ENCODE measurements at places on chromosomes 2 and 18.

GRCh38 chr2:47208852-47209606 is 53.9 kb upstream of the STPG4 start:
- no peak for DNase-seq

DNA sequence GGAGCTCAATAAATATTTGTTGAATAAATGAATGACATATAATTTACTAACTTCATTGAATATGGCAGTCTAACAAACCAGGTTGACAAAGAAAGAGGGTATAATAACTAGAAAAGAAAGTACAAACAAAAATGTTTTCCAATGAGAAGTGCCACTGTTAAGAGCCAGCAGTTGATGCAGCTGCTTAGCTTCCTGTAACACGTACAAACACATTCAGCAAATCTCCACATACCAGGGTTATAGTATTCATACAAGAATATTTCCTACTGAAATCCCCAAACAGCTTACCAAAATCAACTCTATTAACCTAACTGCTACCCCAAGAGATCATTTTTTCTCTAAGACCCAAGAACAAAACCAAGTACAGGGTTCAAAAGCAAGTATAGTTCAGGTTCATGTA is 77.7 kb downstream of the THADA start:
- DNase-seq, result no peak

DNA sequence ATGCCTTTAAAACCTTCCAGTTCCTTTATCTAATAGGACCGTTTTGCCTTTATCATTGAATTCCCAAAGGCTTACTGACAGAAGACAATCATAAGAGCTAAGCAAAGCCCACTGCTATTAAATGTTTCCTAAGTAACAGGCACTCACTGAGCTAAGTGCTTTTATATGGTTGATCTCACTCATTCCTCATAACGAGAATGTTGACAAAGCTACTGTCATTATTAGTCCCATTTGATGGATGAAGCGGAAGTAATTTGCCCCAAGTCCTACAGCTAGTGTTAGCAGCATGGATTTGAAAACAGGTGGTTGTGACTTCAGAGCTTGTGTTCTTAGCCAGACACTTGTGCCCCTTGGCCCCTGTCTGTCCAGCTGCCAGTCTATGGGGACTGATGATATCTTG is 134.8 kb upstream of the SERPINE2 start:
- no peak for DNase-seq

DNA sequence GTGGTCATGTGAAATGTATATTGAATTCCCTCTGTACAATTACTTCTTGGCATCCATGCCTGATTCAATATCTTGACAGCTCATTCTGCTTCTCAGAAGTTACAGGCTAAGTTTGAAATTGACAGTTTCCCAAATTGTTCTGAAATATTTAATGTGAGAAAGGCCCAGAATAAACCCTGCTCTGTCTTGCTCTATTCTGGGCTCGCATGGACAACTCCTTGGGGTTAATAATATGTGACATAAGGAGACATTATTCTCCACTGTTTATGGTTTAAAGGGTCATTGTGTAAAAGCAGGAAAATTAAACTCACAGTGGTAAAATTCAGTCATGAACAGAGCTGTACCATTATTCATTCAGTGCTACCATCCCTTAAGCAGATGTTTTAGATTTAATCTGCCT is 160.7 kb upstream of the CNTNAP5 start:
- DNase-seq, result no peak

DNA sequence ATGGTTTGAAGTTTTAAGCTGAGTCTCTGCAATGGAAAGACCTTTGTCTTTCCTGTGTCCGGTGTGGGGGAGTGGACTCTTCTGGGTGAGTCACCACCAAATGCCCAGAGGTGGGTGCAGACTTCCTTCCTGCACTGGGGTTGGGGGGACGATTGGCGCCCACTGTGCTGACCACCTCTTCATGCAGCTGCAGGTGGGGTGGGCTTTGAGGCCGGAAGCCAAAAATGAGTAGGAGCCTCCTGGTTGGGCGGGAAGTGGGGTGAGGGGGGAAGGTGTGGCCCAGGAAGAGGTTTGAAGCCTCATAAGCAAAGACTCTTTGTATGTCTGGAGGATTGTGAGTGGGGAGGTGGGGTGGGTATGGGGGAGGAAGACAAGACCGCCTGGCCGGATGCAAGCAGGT is 27.6 kb downstream of the PAX8 start:
- no peak for DNase-seq

GRCh38 chr2:149399934-149400615 is 69.7 kb downstream of the LYPD6 start:
- DNase-seq, result no peak

GRCh38 chr18:50924372-50924771 is 43.5 kb upstream of the ELAC1 start:
- no peak for DNase-seq

DNA sequence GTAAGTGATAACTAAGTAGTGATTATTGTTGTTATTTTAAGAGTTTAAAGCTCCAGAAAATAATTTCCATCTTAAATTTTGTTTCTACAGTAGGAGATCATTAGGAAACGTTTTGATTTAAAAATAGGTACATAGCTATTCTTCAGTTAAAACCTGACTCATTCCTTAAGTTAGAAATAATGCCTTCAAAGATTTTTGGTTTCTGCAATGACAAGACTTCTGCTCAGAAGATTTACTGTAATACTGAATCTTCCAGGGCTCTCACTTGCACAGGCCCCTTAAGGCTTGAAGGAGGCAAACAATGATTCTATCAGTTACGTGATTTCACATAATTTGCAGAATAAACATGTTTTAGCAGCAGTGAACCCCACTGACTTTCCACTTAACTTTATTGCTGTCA is 333.7 kb downstream of the RAD51AP2 start:
- no peak for DNase-seq

DNA sequence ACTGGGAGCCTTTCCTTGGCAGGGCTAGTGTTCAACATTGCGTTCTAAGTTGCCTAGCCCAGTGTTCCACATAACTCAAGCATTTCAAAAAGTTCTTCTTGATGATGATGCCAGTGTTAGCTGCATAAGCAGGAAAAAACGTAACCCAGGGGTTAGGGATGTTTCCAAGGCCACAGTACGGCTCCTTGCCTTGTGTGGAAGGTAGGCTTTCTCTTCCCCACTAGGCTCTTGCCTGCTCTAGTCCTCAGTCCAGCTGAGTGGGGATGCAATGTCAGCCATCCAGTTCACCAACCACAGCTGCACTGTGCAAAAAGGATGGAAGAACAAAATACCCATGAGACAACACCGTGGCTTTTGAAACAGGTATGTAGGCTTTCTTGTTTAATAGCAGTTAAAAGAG is 28.0 kb upstream of the CYP26B1 start:
- DNase-seq, result no peak
